ENCODE measurements at places on chromosomes 7 and 10. TPM values are rescaled to one million over a fixed set of nuclear protein-coding genes. Genes with fewer than 3 reads are reported as not detected.

Gene LHFPL3
- not detected for total RNA-seq

Gene GJD4
- not detected for total RNA-seq

Gene FOXI2
- total RNA-seq = not detected

Gene RGR
- not detected for total RNA-seq

Gene CHAT
- total RNA-seq = not detected

Gene SEMA3A
- 0.60 TPM for total RNA-seq

Data from CD4-positive, alpha-beta T cell (primary cell).